ENCODE measurements at places on chromosomes 4 and X.

DNA sequence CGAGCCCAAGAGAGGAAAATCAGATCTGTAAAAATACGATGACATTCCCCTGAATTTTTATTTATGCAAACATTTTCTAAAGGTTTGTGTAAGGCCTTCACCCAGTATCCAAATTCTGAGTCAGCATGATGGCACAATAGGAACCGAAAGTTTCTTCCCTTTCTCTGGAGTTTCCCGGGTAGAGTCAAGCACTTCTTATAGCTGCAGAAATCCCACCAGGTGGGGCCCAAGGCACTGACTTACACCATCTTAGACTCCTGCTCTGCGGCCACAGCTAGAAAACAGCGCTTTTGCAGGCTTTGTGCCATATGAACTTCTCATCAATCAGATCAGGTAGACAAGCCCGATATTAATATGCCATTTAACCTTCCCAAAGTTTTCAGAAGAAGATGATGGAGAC lies 13.4 kb downstream of the LEF1 start:
- no peak for DNase-seq

DNA sequence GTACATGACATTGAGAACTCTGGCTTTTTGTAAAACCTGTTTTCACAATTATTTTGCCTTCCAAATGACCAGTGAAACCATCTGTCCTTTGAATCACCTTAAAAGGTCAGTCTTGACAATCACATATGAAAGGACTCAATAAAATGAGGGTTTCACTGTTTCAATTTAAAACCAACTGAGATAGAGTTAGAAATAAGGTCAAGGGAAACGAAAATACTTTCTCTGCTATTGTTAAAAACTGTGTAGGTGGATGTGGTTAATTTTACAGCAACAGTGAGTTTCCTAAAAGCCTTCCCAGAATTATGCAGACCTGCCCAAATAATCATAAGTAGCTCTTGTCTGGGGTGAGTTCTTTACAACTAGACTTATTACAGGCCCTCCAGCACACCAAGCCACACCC lies 839.9 kb downstream of the RAB28 start:
- DNase-seq, result no peak

DNA sequence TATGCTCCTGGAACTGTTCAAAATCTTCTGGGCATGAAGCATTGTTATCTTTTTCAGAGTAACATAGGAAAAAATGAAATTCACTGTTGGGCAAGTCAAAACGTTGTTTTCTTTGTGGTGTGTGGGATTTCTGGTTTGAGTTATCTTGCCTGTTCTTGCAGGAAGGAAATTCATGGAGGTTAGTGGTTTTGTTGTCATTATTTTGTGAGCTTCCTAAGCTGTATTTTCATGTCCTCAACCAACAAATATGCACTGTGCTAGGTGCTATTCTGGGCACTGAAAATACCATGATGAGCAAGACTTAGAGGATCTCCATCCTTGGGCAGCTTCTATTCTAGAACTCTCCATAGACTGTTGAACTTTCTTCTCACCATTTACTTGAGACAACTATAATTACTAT lies 16.9 kb downstream of the SPINK2 start:
- no peak for DNase-seq

- DNase-seq, result no peak
Measured at GRCh38 chr4:94715726-94716125, 42.0 kb upstream of the BMPR1B start.

DNA sequence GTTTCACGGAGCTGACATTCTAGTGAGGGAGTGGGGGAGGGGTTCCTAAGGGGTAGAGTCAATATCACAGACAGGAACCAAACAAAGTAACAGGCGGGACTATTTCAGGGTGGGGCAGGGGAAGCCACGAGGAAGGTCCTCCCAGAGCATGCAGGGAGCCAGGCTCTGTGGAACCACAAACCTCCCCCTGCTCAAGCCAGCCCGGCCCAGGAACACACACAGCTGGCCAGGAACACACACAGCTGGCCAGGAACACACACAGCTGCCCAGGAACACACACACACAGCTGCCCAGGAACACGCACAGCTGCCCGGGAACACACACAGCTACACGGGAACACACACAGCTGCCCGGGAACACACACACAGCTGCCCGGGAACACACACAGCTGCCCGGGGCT lies 24.8 kb downstream of the EVC2 start:
- no peak for DNase-seq

Data from NCI-H526 treated with DMSO at 0.1 percent for 48 hours (cell line).